Osteoblast (primary cell): ENCODE measurements at places on chromosomes 11 and 22. TPM values are rescaled to one million over a fixed set of nuclear protein-coding genes. Genes with fewer than 3 reads are reported as not detected.

CRYBB3 gene
- total RNA-seq, result not detected in 2 replicates

IMMP1L gene
- 8.7 and 11.5 TPM in 2 replicates for total RNA-seq

DNA sequence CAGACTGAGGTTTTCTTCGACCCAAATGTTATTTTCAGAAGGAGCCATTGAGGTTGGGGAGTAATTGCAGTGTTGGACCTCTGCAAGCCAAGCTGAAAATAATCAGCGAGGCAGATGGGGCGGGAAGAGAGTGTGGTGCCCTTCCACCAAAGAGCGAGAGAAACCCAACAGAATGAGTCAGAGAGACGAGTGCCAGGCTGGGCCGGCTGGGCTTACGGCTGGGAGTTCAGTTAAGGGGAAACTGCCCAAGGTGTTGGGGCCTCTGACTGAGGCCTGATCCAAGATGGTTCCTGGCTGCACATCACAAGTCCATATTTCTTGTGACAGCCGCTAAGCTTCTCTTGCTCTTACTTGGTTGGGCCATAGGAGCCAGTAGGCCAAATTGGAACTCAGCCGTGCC lies 30.4 kb upstream of the CREB3L1 start:
- peak; percentile 91 for DNase-seq

CLMP gene
- 174 and 210 TPM in 2 replicates for total RNA-seq

DNA sequence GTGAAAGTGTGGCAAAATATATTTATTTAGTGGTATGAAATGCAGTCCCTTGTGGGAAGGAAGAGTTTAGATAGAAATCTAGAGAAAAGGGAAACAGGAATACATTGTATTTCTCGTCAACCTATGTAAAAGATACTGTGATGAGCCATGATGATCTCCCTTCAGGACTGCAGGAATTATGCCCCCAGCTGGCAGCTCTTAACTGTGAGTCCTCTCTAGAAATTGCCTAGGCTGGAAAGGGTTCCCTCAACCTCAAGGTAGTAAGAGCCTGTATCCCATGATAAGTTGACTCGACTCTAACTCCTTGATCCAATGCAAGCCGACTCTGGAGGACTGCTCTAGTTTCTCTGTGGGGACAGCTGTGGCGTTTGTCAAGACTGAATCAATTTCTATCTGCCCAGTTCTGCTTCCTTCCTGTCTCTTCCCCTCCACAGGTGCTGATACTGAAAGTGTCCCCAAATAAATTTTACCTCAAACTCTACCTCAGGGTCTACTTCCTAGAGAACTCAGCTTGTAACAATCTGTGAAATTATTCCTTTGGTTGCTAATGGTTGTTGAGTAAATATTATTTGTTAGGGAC lies 897.3 kb downstream of the METTL15 start:
- DNase-seq, result no peak
